ENCODE measurements at places on chromosomes 5 and 9.

- DNase-seq, result no peak
Observed at GRCh38 chr5:82509762-82510161, 231.6 kb upstream of the RPS23 start.

GRCh38 chr5:101534491-101535110, 631.5 kb upstream of the ST8SIA4 start:
- DNase-seq, result no peak

- DNase-seq, result no peak
Observed at GRCh38 chr5:112270299-112271293, 148.5 kb downstream of the EPB41L4A start.

- no peak for DNase-seq
Observed at GRCh38 chr5:132525299-132525724, 18.0 kb downstream of the IL5 start.

DNA sequence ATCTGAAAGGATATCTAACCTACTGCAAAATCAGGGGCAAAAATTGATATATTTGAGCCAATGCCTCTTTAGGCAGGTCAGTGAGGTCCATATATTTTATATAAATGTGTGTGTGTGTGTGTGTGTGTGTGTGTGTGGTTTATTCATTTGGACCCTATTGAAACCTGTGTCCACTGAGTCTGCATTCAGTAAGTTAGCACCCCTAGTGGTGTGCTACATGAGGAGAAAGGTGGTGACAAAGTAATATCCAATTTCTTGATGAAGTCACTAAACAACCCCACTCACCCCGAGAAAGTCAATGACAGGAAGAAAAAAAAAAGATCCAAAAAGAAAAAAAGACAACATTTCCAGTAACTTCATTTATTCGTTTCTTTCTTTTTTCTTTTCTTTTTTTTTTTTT, 4.1 kb downstream of the FBXW11 start:
- no peak for DNase-seq

DNA sequence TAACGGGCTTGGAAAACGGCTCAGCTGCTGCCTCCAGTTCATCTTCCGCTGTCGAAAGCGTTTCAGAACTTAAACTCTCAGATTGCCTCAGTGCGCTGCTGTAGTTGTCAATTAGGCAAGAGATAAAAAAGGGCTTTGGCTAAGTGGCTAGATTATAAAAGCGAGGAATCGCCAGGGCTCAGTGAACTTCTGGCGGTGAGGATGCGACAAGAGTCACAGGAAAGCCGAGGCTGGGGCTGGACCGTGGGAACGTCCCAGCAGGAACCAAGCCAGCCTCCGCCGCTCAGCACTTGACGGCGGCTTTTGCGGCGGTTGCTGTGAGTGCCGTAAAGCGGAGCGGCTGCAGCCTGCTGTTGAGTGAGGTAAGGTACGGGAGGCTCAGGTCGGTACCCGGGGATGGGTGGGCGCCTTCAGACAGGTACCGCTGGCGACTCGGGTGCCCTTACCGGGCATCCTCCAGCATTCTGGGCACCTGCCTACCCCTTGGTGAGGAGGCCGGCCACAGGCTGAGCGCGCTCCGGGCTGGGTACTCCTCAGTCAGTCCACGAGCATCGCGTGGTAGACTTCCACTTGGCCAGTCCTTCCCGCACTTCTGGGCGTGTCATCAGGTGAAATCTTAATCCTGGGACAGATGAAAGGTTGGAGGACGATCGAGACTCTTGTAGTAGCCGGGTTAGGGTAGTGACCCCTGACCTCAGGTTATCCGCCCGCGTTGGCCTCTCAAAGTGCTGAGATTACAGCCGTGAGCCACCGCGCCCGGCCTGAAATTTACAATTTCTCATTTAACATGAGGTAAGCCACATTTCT, at the start of gene FKTN:
Gene FKTN, plus strand, starts transcription at position 328 of the 807 bp plus-strand sequence. CDS start 16,902 bp downstream, outside the sequence.
- peak; percentile 62 for DNase-seq

- no peak for DNase-seq
Observed at GRCh38 chr9:89120704-89121103, 57.9 kb downstream of the SHC3 start.

- peak; percentile 1 for DNase-seq
Observed at GRCh38 chr5:89981878-89982773, 427.4 kb downstream of the CETN3 start.

- no peak for DNase-seq
Observed at GRCh38 chr5:43221502-43221901, 29.5 kb downstream of the NIM1K start.

DNA sequence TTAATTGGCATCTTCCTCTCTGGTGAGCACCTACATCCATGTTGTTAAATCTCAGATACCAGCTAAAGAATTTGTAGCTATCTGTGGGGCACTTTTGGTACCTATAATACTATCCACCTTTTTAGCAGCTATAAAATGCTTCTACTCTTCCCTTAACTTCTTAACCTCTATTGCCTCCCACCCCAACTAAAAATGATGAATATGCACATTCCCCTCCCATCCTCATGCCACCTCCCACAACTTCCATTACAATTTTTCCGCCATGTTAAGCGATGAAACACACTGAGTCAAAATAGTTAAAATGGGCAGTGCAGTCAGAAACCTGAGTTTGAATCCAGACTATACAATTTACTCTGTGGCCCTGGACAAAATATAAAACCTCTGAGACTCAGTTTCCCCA, 10.1 kb downstream of the SSBP2 start:
- DNase-seq, result no peak

GRCh38 chr5:179268399-179268952, 76.8 kb downstream of the ADAMTS2 start:
- DNase-seq, result no peak

DNA sequence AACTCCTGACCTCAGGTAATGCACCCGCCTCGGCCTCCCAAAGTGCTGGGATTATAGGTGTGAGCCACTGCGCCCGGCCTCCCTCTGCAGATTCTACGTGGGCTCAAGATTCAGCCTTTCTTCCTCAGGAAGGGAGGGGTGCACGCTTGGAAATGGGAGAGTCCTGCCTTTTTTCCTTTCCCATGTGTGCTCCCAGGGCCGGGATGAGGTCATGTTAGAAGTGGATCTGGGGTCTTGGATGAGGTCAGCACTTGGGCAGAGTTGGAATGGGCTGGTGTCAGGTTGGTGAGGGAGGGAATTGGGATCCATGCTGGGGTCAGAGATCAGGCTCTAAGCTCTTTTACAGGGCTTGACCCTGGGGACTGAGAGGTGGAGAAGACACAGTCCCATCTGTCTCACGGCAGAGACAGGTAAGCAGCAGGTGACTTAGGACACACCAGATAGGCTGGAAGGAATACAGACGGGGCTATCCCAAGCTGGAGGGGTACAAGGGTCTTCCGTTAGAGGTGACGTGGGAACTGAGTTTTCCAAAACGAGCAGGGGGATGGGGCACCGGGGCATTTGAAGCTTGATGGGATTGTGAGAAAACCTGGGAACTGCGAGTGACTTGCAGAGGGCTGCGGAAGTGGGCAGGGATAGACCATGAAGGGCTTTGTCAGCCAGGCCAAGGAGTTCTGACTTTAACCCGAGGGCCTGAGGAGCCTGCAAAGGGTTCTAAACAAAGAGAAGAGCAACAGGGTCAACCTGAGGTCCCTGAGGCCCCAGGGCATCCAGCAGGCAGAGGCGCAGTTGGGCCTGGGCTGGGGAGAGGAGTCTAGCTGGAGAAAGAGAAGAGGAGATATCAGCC, 1.8 kb upstream of the AQP7 start:
- DNase-seq, result no peak

- no peak for DNase-seq
Observed at GRCh38 chr9:9913276-9913832, 699.4 kb downstream of the PTPRD start.

DNA sequence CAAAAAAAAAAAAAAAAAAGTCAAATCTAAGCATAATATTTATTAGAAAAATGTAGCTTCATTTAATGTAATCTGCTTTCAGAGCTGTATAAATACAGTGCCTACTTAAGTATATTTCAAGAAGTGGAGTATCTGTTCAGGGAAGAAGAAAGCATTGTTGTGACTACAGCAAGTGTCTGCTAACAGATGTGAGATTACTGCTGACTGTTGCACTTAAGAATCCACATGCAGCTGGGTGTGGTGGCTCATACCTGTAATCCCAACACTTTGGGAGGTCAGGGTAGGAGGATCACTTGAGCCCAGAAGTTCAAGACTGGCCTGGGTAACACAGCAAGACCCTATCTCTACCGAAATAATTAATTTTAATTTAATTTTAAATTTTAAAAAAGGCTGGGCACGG, 19.0 kb downstream of the KDM3B start:
- no peak for DNase-seq

DNA sequence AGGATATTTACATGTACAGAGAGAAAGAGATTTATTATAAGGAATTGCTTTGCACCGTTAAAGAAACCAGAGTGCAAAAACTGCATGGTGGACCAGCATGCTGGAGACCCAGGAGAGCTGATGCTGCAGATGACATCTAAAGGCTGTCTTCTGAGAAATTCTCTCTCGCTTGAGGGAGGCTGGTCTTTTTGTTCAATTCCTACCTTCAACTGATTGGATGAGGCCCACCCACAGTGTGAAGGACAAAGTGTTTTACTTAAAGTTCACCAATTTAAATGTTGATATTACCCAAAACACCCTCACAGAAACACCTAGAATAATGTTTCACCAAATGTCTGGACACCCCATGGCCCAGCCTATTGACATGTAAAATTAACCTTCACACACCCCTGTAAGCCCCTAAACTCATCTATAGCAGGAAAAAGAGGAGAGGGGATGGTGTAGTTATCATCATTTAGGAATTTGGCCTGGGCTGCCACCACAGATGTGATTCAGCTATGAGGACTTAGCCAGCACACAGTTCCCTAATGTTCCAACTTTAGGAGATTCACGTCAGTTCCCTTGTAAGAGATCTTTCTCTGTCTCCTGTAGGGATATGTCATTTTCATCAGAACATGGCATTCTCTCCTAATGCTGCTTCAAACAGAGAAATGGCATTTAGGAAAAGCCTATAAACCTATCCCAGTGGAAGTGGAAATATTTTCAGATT, 358.2 kb upstream of the TLE4 start:
- DNase-seq, result no peak

DNA sequence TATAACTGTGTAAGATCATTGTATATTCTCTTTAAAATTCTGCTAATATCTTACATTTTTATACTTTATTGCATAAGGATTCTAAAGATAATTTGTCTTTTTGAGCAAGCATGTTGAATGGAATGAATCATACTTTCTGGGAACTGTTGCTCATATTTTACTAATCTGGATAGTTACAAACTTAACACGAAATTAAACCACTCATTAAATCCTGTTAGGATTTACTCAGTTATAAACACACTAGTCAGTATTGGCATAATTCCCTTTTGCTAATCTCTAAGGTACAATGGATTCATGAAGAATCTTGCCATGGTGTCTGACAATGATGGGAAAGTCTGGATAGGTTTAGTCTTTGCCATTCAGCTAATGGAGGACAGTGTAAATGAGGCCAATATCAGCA, 338.1 kb upstream of the SMC2 start:
- DNase-seq, result no peak

- no peak for DNase-seq
Observed at GRCh38 chr5:33300209-33300742, 140.5 kb upstream of the TARS1 start.

DNA sequence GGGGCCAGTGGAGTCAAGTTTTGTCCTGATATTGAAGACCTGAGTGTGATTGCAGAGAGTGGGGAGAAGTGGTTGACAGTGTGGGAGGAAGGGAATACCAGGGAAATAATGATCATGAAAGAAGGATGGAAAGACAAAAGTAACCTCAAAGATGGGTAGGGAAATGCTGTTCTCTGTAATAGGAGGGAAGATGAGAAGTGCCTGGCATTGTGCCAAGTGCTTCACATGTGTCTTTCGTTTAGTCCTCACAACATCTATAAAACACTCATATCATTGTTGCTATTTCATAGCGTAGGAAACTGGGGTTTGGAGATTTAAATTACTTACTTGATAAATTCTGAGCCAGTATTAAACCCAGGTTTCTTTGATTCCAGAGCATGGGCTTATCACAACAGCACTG, 472.3 kb downstream of the LRRC70 start:
- DNase-seq, result no peak

- no peak for DNase-seq
Observed at GRCh38 chr5:133458435-133458834, 153.9 kb downstream of the FSTL4 start.

DNA sequence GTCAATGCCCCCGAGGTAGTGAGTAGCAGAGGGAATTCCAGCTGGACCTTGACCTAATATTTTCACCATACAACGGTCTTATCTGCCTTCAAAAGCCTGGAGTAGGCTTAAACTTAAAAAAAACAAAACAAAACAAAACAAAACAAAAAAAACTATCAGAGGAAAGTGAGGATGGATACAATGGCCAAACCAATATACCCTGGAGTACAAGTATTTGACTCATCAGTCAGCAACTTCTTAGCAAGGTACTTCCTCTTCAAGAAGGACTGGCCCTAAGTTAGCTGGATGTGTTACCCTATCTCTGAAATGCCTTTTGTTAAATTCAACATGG, 160.6 kb upstream of the GNA14 start:
- no peak for DNase-seq

DNA sequence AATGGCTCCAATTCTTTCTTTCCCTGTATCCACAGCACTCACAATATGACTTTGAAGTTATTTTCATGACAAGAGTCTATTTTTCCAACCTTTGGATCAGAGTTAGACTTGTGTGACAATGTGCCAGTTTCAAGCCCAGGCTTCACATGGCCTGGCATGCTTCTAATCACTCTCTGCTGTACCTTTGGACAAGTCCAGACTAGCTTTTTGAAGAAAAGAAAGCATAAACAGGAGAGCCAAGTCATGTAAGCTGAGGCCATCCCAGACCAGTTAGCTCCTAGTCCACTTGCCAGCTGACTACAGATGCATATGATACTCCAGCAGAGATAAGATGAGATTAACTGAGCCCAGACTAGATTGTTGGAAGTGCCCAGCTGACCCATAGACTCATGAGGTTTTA, 513.6 kb upstream of the C9orf72 start:
- DNase-seq, result no peak

- peak; percentile 67 for DNase-seq
Observed at GRCh38 chr9:91837981-91838731, 111.9 kb downstream of the ROR2 start.

DNA sequence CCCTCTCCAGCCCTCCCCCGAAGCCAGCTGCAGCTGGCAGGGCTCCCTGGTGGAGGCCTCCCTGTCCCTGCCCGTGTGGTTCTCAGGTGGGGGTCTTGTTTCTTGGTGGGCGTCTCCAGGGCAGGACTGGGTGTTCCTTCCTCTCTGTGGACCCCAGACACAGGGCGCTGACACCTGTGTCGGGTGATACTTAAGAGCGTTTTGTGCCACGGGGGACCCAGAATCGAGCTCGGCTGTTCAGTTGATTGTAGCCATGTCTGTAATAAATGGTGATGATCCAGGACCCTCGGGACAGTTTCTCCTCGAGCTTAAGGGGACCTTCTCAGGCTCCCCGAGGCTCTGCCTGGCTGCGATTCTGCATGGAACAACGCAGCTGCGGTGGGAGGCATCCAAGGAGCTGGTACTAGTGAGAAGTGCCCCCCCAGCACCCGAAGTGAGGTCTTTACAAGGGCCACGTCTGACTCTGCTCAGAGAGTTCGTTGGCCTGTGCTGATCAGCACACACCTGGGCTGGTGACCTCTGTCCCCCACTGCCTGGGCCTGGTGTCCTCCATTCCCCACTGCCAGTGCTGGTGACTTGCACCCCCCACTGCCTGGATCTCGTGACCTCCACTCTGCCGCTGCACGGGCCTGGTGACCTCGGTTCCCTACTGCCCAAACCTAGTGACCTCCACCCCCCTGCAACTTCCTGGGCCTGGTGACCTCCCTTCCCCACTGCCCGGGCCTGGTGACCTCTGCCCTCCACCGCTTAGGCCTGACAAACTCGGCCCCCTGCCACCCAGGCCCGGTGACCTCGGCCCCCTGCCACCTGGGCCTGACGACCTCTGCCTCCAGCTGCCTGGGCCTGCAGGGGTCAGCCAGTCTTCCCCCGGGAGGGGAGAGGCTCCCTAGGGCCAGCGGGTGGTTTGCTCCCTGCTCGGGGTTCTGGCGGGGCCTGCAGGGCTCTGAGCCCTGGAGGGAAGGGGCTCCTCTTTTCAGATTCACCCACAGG, 36.0 kb downstream of the NDUFS6 start:
- DNase-seq, result no peak

All from NCI-H510A treated with DMSO at 0.1 percent for 48 hours (cell line).